ENCODE measurements at places on chromosomes 11 and 22.
A peak's percentile ranks its signal among the peaks of the same experiment; 100 is the strongest.

DNA sequence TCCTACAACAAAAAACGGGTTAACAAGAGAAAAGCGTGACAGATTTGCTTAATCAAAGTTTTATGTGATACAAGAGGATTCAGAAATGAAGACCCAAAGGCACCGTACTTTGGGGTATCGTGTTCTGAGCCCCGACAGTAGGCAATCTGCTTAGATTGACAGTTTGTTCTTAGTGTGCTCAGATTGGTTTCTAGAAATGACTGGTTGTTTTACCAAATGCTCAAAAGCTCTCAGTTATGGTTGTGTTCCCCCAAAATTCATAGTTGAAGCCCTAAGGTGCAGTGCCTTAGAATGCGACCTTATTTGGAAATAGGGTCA lies 102.7 kb downstream of the RASSF10 start:
- DNase-seq = no peak

DNA sequence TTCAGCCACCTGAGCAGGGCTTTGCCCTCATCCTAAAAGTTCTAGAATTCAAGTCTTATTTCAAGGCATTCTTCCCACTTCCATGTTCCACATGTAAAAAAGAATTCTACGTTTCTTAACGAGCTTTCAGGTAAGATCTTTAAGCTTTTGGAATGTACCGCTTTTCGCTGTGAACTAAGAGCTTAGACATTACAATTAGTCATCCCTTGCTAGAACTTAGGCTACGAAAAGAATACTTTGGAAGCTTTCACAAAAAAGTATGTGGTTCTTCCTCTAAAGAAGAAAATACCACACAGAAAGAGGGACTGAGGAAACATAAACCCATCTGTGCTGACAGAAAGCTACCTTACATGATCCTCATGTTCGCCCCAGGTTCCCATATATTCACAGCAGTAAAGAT lies 1.9 kb downstream of the NUMA1 start:
- no peak for DNase-seq

- peak; percentile 56 for DNase-seq
These were observed 1.9 kb downstream of the POLD4 start for GRCh38 chr11:67351275-67352005.

DNA sequence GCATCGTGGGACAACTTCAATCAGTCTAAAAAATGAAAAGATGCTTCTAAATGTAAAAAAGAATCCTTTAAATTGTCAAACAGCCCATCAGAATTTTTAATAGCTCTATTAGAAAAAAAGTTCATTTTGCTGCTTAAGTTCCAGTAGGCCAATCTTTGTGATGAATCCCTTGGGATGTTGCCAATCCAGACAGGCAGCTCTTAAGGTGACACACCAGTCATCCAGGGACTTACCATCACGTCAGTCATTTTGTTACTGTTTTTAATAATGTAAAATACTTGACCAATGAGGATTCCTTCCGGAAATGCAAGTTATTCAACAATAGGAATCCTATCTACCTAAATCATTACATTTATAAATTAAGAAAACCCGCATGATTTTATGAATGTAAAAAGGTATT lies 47.8 kb upstream of the TMEM45B start:
- DNase-seq = no peak

- no peak for DNase-seq
These were observed 11.8 kb downstream of the PTS start for GRCh38 chr11:112238041-112238440.

DNA sequence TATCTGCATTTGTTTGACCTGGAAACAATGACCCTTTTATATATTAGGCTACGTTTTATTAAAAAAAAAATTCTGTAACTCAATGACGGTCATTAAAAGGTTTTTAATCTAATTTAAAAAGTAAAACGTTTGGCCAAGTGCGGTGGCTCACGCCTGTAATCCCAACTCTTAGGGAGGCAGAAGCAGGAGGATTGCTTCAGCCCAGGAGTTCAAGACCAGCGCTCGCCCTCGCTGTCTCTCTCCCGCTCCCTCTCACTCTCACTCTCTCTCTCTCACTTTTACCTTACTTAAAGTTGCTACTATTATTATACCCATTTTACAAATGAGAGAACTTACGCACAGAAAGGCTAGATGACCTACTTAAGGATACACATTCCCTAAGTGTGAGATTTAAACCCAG lies 814 bp upstream of the NARS2 start:
- DNase-seq = no peak

- no peak for DNase-seq
These were observed 131.1 kb downstream of the MED15 start for GRCh38 chr22:20638507-20638870.

DNA sequence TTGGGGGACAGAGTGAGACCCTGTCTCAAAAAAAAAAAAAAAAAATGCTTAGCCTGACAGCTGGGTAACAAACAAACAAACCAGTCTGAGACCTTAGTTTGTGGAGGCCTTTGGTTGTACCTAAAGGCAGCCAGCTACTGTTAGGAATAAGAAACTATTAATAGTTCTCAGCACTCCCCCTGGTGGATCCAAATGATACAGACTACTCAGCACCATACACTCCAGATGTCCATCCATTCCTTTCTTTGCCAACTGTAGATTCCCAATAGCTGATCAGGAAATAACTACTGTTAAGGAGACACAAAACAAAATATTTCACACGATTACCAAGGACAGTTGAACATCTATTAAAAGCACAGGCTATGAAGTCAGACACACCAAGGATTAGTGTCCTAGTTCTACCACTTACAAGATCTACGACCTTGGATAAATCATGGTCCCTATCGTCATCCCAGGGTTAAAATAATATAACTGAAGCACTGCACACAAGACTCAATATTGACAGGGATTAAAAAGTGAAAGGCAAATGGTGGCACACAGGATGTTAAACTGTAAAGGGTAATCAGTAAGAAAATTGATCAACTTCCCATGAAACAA lies 17.2 kb downstream of the CLDN25 start:
- no peak for DNase-seq

GRCh38 chr11:1943576-1943975 lies 3.6 kb upstream of the MRPL23 start:
- DNase-seq = no peak

- no peak for DNase-seq
These were observed 186.6 kb downstream of the CEP164 start for GRCh38 chr11:117514256-117514655.

DNA sequence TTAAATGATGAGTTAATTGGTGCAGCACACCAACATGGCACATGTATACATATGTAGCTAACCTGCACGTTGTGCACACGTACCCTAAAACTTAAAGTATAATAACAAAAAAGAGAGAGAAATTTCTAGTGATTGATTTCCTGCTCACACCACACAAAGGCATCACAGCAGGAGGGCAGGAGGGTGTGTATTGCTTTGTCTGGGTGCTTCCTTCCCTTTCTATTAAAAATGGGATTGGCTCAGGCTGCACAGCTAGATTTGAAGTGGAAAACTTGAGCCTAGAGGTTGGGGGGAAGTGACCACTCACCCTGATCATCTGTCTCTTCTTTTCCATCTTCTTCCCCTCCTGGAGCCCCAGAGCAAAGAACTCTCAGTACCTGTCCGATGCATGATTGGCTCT lies 944 bp upstream of the SCGB1D2 start:
- DNase-seq = no peak

GRCh38 chr22:22207845-22208564 lies 36.6 kb upstream of the VPREB1 start:
- DNase-seq = peak; percentile 83

GRCh38 chr11:112267188-112267591 lies 6.5 kb upstream of the PLET1 start:
- DNase-seq = no peak

DNA sequence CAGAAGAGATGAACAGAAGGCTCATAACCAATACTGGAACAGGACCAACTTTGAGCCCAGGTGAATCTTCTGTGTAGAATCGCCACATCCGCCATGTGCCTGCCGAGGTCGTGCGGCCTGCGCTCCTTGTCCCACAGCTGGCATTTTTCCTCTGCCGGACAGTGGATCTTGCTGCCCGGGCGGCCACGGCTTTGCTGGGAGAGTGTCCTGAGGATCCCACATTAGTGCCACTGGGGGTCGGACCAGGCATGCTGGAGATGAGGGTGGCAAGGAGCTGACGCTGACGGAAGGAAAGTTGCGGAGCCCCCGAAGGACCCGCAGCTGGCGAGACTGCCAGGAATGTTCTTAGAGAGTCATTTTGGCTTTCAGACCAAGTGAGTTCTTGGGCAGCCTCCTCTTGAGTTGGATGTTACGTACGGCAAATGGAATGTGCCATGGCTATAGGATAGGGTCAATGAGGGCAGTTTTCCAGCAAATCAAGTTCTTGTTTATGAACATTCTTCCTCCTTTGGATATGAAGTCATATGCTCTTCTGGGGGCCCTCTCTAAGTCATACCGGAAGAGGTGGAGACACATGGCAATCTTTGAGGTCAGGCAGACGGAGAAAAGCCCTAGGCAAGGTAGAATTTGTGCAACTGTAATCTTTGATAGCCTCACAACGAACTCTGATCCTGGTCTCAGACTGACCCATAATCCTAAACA lies 57.4 kb upstream of the NUP160 start:
- no peak for DNase-seq

- no peak for DNase-seq
These were observed 11.3 kb downstream of the SHANK2 start for GRCh38 chr11:71240865-71241691.

- no peak for DNase-seq
These were observed 5.3 kb downstream of the TUBA8 start for GRCh38 chr22:18115906-18116371.

- DNase-seq = no peak
These were observed 3.0 kb downstream of the LRFN4 start for GRCh38 chr11:66859686-66860448.

DNA sequence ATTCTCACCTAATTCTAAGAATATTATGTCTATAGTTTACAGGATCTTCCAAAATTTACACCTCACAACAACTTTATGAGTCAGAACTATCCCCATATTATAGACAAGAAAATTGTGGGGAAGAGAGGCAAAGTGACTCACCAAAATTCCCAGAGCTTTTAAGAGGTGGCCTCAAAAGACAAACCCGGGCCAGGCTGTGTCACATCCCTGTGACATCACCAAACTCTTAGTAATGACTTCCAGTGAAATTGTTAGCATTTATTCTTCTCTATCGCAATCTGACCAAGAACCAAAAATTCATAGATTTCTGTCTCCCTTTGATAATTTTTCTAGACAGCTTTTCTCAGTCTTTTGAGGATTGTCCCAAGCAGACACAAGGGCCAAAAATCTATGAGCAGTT lies 134.3 kb downstream of the SNX19 start:
- no peak for DNase-seq

DNA sequence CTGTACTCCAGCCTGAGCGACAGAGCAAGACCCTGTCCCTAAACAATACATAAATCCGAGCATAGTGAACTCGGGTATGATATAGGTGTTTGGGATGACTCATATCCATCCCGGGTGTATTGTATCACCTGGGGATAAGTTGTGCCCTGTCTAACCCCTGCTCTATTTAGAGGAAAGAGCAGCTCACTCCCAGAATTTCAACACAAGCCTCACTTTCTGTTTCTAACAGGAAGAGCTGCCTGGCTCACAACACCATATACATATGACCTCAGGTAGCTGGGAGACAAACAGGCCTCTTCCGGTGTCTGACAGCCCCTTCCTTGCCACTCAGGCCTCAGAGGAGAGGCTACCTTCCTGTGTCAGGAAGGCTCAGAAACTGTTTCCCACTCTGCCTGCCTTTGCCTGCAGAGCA lies 9.9 kb upstream of the MICALL1 start:
- peak; percentile 43 for DNase-seq

DNA sequence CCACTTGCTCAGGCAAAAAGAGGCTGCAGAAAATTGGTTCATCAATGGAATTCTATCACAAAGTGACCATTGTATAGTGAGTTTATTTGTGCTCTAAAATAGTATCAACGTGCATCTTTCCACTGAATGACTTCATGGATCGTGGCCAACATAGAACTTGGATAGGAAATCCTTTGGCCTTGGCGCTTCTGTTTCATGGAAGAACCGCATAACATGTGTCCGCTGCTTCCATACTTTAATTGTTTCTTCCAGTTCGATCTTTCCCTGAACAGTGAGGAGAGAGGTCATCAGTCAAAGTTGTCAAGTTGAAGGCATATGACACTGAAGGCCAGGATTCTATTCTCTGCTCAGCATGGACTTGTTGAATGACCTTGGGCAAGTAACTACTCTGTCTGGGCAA lies 4.5 kb downstream of the NDUFA6 start:
- no peak for DNase-seq

GRCh38 chr11:26847459-26847858 lies 125.6 kb upstream of the SLC5A12 start:
- no peak for DNase-seq

- DNase-seq = no peak
These were observed 6.2 kb downstream of the GLB1L3 start for GRCh38 chr11:134282121-134283045.

DNA sequence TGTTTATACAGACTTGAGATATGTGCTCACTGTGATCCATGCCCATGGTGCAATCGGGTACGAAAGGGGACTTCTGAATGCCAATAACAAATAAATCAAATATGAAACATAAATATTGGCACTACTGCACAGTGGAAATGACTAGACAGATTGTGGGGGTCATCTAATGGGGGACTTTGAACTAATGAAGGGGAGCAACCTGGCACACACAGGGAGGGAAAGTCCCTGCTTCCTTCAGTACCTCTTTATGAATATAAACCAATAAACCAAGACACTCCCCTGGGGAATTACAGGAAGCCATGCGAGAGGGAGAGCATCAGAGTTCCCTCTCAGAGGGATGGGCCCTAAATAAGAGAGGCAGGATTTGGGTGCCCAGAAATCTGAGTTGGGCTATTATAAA lies 21.1 kb downstream of the MIF start:
- no peak for DNase-seq

DNA sequence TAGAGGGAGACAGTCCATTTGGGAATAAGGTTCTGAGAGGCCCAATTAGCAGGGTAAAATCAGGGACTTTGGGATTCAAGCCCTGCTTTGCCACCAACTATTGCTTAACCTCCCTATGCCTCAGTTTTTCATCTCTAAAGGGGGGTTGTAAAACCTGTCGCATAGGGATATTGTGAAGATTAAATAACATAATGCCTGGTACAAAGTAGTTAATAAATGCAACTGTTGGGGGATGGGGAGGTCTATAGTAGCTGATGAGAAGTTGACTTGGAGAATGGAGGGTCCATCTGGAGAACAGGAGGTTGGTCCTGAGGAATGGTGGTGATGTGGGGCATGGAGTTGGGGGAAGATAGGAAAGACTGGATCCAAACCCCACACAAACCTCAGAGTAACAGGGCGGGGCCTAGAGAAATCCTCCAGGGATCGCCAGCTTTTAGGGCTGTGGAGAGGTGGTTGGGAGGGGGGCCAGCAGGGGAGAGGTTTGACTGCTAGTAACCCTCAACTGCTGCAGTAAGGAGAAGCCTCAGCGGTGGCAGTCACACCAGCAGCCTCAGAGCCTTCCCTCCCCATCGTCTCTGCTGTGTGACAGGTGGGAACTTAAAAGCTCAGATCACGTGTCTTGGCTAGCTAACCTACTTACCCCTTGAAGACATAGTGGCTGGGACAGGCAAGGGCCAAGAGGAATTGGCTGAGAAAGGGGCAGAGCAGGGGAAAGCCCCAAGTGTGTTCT lies 1.1 kb upstream of the ABCG4 start:
- no peak for DNase-seq

GRCh38 chr11:80525663-80526405 lies 1085.0 kb upstream of the TENM4 start:
- no peak for DNase-seq

- no peak for DNase-seq
These were observed 10.0 kb downstream of the VSIG10L2 start for GRCh38 chr11:125955856-125956255.
